ENCODE measurements at places on chromosomes 5 and 9.

GRCh38 chr5:143986516-143987212 is 174.7 kb downstream of the HMHB1 start:
- peak; percentile 94 for DNase-seq

- no peak for DNase-seq
Observed at GRCh38 chr9:110028676-110029075, 179.3 kb downstream of the C9orf152 start.

DNA sequence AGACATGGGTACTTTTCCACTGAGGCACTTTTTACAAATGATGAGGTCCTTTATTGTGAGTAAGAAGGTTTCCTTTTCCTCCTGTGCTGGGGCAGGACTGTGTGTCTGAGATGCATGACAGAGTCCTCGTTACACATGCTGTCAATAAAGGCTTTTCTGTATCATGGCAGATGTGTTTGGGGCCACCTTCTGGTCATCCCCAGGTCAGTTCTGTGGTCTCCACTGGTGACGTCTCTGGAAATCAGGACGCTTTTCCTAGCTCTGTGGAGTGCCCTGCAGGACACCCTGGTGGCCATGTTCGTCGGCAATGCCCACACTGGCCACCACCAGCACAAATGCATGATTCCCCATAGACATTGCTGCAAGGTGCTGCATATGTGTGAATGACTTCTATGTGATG is 2.8 kb downstream of the CMBL start:
- no peak for DNase-seq

DNA sequence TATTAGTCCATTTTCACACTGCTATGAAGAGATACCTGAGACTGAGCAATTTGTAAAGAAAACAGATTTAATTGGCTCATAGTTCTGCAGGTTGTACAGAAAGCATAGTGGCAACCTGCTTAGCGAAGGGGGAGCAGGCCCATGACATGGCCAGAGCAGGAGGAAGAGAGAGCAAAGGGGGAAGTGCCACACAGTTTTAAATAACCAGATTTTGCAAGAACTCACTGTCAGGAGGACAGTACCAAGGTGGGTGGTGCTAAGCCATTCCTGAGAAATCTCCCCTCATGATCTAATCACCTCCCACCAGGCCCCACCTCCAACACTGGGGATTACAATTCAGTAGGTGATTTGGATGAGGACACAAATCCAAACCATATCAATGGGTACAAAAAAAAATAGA is 16.8 kb upstream of the PCSK5 start:
- DNase-seq: no peak

All from fibroblast of the aortic adventitia (primary cell).